ENCODE measurements at places on chromosomes 7 and 10.

GRCh38 chr7:82085116-82085515 lies 315.3 kb upstream of the HGF start:
- no peak for DNase-seq

GRCh38 chr10:104441329-104442000 lies 87.8 kb downstream of the CFAP58 start:
- DNase-seq, result no peak

DNA sequence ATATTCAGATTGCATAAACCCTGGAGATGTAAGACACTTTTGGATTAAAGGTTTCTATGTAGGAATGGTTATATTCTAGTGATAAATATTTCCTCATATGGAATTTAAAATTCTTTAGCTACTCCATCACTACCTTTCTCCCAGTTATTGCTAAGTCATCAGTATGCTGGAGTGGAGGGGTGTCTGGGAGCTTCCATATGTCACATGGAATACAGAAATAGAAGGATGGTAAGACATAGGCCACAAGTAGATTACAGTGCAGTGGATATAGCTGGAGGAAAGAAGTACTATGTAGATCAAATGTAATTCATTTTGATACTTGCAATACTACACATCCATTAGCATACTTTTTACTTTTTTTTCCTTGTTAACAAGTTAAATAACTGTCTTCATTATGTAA lies 428.4 kb downstream of the ARL4A start:
- no peak for DNase-seq

GRCh38 chr10:124127965-124128810 lies 34.8 kb upstream of the CHST15 start:
- DNase-seq, result no peak

DNA sequence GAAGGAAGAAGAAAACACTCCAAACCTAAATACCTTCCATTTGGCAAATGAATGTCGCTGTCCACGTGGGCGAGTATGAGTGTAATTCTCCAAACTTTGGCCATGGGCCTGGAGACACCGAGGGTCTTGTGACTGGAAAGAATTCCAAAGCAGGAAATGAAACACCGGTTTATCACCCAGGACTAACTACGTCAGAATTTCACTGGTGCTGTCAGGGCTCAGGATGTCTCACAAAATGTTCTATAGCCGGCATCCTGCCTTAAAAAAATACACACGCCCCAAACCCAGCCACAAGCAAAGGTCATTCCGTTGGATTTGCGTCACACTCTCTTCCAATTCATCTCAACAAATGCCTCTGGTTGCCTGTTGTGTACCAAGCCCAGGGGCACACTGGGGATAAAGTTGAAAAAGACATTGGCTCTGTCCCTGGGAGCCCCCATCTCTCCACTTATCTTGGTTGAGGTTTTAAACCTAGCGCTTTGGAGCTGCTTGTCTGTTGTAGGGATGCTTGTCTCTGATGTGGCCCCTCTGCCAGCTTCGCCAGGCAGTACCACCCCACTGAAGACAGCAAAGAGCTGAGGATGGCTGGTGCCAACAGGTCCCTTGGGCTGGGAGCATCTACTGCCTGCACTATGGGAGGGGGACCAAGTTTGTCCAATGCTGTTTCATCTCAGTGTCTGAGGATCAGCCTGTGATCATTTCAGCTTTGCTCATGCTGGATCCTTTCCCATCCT lies 31.2 kb downstream of the GSTO2 start:
- DNase-seq, result no peak

GRCh38 chr7:156950381-156950858 lies 908 bp downstream of the NOM1 start:
- DNase-seq, result no peak

DNA sequence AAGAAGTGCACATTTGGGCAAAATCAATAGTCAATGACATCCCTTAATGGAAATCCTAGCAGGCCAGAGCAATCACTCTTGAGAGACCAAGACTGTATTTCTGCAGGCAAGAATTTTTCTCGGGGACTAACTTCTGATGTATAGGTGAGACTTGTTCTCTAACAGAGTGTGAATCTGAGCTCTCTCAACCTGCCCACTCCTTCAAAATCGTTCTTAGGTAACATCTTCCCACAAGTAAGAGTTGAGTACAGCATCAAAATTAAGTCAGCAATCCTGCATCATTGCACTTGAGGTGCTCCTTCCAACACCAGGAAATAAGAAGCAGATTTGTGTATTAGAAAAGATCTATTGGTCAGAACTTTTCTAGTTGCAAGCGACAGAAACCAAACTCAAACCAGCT lies 25.6 kb upstream of the GFRA1 start:
- no peak for DNase-seq

DNA sequence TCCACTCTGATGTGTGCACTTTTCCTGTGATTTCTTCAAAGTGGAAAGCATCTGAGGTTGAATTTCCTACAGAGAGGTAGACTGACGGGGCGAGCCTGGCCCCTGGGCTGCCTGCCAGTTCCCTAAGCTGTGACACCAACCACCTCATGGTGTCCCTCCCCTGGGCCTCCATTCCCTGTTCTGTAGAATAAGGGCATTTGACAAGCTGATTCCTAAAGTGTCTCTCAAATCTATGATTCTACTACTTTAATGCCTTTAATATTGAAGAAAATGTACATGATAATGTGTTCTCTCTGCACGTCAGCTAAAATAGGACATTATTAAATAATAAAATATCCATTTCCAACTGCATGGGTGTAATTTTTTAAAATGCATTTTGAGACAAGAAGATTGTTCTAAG lies 105.1 kb downstream of the SEC61G start:
- no peak for DNase-seq

GRCh38 chr7:7779888-7780287 lies 61.5 kb upstream of the RPA3 start:
- DNase-seq, result no peak

GRCh38 chr7:130145424-130146100 lies 59.6 kb downstream of the TMEM209 start:
- no peak for DNase-seq

DNA sequence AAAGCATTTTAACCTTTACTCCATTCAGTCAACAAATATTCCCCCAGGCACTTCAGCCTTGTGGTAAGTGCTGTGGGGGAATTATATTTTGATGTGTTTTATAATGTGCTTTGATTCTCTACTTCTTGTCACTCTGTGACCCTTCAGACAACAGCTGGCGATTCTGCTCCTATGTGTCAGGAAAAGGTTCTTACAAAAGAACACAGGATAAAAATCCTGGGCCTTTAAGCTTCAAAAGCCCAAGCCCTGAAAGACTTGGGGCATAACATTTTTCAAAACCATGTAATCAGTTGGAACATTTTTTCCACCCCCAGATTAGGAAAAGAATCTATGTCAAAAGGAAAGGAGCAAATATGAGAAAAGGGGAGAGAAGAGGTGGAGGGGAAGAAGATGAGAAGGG lies 37.8 kb upstream of the LRRC17 start:
- no peak for DNase-seq

DNA sequence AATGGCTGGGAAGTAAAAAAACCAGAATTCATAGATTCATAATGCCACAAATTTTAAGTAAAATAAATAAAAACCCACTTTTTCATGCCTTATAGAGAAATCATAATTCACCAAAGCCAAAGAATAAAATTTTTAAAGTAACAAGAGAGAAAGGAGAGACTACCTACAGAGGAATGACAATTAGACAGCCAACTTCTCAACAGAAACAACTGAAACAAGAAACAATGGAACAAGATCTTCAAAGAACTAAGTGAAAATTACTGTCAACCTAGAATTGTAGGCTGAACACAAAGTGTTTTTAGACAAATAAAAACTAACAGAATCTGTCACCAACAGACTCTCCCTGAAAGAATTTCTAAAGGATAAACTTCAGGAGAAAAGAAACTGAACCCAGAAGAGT lies 15.6 kb upstream of the KCNMA1 start:
- DNase-seq, result no peak

DNA sequence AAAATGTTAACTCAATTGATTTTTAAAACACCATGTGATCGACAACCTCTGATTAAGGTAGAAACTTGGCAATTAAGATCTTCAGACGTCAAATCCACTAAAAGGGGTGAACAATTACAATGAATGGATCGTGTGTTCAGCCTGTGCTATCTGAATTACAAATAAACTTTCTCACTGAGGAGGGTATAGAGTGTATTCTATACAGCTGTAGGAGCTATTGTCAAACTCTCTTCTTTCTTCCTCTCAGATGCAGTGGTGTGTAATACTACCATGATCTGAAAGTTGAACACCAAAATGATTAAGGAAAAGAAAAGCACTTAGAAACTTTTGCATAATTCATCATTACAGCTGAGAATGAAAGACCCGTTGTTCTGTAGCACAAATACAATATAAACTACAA lies 32.2 kb upstream of the MACC1 start:
- no peak for DNase-seq

- no peak for DNase-seq
These were observed 66.8 kb downstream of the LRMDA start for GRCh38 chr10:75497997-75498883.

DNA sequence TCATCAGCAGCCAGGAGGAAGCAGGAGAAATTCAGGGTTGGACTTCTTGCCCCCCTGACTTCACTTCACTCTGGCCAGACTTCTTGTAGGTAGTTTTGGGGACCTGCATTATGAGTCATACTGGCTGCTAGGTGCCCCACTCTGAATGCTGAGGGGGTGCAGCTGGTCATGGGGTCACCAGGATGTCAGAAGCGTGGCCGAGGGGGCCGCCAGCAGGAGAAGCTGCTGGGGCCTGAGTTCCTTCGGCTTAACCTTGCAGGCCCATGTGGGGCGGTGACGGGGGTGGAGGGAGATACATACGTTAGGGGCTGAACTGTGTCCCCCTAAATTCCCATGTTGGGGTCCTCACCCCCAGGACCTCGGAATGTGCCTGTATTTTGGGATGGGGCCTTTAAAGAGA lies 18.2 kb downstream of the UNCX start:
- DNase-seq, result no peak

DNA sequence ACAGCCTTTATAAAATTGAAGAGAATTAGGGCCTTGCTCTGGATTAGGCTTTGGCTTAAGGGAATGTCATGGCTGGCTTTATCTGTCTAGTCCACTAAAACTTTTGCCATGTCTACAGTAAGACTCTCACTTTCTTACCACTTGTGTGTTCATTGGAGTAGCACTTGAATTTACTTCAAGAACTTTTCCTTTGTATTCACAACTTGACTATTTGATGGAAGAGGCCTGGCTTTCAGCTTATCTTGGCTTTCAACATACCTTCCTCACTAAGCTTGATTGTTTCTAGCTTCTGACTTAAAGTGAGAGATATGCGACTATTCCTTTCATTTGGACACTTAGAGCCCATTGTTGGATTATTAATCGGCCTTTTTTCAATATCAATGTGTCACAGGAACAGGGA lies 96.1 kb downstream of the TPST1 start:
- DNase-seq, result no peak

DNA sequence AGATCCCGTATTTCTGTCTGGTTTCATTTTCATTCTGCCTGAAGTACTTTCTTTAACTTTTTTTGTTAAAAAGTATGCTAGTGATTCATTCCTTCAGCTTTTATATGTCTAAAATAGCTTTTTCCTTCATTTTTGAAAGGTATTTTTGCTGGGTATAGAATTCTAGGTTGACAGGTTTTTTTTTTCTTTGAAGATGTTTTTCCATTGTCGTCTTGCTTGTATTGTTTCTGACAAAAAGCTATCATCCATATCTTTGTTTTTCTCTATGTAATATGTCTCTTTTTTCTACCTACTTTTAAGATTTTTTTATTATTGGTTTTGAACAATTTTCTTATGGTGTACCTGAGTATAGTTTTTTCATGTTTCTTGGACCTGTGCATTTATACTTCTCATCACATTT lies 8.2 kb downstream of the CUTC start:
- no peak for DNase-seq

DNA sequence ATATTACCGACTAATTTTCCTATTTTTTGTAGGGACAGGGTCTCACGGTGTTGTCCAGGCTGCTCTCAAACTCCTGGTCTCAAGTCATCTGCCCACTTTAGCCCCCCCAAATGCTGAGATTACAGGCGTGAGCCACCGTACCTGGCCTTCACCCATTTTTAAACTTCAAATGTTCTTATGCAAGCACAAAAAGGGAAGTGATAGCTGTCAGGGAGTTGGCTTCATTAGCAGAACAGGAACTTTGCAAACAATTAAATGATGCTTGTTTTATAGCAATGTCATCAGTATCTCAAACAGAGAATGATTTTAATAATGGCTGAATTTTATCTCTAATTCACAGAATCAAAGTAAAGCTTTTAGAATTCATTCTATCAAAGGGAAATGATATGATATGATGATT lies 49.8 kb upstream of the FAM171A1 start:
- DNase-seq, result no peak

- DNase-seq, result no peak
These were observed 69.4 kb downstream of the ARL4A start for GRCh38 chr7:12756821-12757220.

DNA sequence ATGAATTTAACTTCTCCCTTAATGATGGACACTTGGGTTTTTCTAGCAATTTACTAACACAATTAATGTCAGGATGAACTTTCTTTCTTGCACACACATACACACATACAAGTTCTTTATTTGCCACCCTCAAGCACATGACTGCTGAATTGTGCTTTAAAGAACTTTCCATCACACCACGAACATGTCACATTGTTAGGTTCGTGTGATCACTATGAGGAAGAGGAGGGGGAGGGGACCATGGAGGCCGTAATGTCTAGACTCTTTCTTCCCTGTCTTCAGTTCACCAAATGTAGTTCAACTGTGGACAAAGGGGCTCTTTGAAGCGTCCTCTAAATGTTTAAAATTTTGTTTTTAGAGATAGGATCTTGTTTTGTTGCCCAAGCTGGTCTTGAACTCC lies 31.0 kb downstream of the NUP42 start:
- no peak for DNase-seq

GRCh38 chr10:119348516-119349240 lies 141.3 kb downstream of the GRK5 start:
- DNase-seq, result no peak

DNA sequence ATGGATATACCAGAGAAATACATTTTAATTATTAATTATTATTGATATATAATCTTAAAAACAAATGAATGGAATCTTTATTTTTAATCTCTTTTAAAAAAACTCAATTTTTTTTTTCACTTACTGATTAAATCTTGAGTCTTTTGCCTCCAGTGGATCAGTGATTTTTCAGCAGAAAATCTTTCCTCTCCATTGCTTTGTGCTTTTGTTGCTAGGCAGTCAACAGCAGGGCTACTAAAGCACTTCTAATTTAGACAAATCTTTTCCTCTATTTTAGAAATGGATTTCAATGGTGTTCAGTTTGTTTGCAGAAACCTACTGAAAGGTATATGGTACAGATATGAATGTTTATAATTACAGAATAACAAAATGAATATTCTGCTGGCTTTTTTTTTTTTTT lies 143.6 kb downstream of the ST7 start:
- no peak for DNase-seq
